ENCODE measurements at places on chromosomes 1 and 21.

DNA sequence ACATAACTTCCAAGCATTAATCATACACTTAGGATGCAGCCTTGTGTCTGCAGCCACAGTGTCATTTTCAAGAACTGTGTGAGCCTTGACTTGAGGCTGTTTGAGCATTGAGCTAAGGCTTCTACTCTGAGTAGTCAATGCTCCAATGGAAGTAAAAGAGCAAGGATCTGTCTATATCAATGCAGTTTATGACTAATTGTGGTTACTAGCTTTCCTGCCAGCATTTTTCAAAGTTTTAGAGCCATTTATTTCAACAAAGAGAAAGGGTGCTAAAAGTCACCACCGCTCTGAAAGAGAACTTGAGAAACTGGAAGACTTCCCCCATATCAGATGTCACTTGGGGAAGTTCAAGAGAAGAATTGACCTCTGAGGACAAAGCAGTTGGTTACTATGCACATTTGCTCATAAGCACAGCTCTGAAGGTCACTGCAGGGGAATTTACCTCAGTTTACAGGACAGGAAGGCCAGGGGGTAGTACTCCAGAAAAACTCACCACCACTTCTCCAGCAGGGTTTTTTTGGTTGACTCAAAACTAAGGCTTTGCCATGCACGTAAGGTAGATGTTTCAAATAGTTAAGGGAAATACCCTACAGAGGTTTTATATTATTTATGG is 24.5 kb upstream of the RGS1 start:
- DNase-seq = peak; percentile 32

DNA sequence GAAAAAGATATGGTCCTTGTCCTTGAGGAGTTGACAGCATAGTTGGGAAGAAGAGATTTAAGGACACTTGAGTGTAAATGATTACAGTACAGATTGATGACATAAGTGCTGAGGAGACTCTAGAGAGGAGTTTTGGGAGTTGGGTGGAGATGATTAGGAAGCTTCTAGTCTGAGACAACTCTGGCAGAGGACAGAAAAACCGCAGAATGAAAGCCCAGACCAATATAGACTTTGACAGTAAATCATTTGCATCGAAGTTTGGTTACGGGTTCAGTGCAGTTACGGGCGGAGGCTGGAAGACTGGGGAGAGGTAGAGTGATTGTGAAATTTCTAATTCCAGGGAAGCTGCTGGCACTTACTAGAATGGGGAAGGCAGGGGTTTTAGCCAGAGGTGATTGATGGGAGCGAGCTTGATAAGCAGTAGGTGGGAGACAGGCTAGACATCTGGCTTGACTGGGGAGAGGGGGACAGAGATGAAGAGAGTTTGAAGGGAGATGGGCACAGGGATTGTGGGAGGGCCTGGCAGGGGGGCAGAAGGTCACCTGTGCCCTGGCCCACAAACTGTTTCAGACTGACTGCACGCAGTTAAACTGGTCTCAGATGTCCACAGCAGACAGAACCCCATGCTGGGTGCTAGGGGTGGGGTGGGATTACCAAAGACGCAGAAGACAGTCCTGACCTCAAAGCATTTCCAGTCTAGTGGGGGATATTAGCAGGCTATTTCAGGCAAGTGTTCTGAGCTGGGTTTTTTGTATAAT is 20.1 kb downstream of the SH2D2A start:
- DNase-seq = no peak

GRCh38 chr1:7526196-7526866 is 244.8 kb upstream of the VAMP3 start:
- no peak for DNase-seq

GRCh38 chr1:27614625-27615344 is 10.8 kb upstream of the AHDC1 start:
- DNase-seq = no peak

- DNase-seq = no peak
These were observed 47.6 kb downstream of the TYW3 start for GRCh38 chr1:74780594-74780993.

DNA sequence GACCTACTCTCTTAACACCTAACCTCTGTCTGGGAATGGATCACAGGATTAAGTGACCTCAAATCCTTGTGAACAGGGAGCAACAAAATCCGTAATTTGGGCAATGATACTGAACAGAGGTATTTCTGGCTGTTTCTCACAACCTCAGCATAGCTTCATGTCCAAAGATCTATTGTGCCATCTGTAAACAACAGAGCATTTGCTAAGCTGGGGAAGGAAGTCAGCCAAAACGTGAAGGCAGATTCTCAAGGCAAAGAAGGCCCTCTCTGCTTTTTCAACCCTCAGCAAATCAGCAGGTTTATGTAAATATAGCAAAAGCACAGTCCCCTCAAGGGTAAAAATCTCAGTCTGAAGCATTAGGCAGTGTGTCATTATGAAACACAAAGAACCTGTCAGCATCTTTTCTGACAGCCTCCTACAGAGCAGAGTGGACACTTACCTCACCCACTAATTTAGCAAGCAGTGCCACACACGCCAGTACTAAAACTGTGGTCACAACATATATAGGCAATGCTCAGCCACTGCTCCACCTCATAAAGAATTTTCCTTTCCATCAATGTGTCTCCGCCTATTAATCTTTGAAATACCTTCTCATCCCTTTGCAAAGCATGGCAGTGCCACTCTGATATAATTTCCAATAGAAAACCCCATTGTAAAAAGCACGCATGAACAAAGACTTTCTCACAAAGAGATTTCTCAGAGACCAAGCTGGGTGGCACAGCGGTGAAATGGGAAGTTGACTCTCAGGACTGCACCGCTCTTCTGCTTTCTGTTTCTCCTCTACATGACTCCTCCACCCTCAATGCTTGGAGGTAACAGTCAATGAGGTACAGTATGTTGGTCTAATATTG is 188.0 kb downstream of the RERE start:
- DNase-seq = no peak

GRCh38 chr1:22853651-22854185 is 118.9 kb downstream of the LACTBL1 start:
- DNase-seq = no peak

GRCh38 chr1:229756666-229757065 is 130.6 kb downstream of the URB2 start:
- DNase-seq = peak; percentile 57

DNA sequence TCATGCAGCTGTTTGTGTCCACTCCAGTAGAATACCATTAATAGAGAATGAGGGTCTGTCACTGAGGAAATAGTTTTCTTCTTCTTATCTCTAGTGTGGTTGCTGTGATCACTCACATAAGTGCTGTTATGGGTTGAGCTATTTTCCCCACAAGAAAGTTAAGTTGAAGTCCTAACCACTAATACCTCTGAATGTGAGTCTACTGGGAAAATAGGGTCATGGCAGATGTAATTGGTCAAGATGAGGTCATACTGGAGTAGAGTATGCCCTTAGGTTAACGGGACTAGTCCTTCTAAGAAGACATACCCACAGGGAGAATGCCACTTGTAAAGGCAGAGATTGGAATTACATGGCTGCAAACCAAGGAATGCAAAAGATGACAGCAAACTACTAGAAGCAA is 70.5 kb upstream of the COL24A1 start:
- DNase-seq = no peak

- no peak for DNase-seq
These were observed 156.8 kb downstream of the FOXD2 start for GRCh38 chr1:47594627-47595026.

GRCh38 chr1:119204197-119204960 is 63.9 kb upstream of the WARS2 start:
- DNase-seq = no peak

DNA sequence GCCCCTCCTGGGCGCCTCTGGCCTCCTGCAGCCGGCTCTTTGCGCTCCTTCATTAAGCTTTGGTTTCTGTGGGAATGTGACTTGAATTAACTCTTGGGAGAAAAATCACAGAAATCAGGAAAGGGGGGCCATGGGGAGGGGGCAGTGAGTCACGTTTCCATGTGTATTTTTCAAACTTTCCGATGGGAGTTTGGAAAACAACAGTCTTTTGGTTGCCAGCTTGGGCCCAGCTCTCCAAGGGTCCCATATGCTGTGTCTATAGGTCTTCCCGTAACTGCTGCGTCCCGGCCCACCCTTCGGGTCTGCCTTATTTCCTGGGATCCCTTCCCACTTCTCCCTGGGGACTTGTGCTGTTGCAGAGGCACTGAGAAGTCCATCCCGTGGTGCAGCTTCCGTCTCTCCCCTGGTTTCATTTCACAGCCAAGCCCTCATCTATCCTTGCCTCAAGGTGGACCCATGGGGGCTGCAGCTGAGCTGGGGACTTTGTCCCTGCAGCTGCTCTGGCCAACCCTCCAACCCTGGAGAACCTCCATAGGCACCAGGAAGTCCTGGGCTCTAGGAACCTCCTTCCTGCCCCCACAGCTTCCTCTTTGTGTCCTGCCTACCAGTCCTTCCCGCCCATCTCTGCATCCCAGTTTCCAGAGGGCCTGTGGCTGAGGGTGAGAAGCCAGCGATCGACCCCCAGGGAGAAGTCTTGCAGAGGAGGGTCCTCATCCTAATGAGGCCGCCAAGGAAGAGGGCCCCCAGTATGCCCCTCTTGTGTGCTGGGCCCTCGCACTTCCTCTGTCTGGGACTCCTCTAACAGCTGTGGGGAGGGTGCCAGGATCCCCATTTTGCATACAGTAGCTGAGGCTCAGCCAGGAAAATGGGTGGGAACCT is 11.6 kb upstream of the LMNA start:
- no peak for DNase-seq

DNA sequence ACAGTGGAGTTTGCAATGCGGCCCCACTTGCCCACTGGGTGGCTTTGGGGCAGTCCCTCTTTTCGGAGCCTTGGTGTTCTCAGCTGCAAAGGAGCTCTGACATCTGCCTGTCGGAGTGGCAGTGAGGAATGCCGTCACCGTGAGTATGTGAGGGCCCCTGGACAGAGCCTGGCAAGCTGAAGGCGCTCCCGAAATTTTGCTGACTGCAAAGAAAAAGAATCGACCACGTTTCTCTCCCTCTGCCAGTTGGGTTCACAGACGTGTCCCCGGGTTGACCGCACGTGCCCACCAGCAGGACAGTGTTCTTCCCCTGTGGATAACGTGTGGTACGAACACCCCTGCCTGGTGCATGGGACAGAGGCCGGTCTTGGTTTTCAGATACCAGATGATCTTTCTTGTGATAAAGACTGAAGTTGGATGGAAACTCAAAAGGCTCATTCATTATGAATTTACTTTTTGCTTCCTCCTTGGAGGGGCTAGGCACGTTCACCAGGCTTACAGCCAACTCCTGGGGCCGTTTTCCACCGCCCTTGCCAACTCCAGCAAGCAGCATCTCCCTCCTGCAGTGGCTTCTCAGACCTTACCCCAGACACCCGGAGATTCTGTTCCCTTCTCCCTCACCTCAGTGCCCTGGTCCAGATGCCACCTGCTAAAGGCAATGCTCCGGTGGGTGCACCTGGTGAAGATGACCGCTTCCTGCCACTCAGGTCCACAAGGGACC is 29.7 kb downstream of the ECE1 start:
- DNase-seq = no peak

DNA sequence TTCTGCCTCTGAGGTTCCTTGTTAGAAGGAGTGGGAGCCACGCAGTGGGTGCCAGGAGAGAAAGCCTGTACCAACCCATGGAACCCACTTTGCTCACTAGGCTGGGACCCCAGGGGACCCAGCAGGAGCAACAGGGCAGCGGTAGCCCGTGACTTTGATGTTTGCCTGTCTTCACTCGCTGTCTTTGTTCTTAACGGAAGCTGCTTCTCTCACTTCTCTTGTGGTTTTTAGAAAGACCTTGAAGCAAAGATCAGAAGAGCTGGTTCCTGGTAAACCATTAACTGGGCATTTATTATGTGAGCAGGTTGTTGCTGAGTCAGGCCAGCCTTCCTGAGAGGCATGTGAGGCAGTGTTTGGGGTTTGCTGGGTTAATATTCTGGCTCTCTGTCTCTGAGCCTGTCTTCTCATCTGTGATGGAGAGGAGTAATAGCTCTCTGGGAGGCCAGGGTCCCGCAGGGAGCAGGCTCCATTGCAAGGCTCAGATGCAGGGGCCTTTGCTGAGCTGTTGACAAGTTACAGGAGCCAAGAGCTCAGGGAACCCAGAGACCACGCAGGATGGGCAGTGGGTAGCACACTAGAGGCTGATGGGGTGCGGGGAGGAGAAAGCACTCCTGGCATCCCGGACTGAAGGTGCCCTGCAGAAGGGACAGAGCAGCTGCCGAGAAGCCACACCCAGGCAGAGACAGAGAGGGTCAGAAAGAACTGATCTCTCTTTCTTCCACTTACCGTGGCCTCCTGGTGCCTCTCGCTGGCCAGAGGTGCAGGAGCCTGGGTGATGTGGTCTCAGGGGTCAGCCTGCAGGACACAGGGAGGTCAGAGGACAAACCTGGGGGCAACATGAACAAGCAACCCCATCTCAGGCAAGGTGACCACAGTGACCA is 367.5 kb upstream of the C1orf174 start:
- DNase-seq = no peak

GRCh38 chr1:156698995-156699394 is 6.4 kb downstream of the CRABP2 start:
- DNase-seq = no peak

DNA sequence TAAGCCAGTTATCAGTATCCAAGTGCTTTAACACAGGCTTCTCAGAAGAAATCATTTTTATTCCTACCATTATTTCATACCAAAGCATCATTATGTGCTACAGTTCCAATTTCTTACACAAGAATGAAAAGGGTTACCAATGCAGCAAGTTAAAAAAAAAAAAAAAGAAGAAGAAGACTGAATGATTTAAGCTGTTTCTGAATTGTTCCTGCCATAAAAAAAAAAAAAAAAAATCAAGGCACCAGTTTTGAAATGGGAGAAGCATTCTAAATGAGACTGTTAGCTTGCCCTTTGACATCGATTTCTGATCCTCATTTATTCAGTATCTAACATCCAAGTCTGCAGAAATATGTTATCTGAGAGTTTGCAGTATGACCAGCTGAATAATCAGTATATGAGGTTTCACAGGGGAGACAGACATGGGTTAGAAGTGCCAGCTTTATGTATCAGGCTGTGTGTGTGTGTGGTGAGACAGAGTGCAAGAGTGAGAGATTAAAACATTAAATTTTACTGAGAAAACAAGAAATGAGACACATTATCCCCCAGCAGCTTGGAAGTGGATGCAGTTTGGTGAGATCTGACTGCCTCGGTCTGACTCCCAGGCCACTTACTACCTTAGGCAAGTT is 105.8 kb downstream of the COLGALT2 start:
- no peak for DNase-seq

DNA sequence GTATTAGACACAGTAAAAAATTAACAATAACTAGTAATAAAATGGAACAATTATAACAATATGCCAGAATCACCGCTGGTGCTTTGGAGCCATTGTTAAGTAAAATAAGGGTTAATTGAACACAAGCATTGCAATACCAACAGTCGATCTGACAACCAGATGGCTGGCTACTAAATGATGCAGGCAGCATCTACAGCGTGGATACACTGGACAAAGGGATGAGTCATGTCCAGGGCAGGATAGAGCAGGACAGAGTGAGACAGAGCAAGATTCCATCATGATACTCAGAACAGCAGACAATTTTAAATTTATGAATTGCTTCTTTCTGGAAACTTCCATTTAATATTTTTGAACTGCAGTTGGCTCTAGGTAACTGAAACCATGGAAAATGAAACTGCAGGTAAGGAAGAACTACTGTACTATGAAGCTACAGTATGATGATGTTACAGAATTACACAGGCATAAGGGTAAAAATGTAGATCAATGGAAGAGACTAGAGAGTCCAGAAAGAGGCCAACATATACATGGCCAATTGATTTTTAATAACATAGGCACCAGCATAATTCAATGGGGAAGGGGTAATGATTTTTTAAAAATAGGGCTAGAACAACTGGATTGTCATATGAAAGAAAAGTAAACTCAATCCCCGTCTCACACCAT is 168.7 kb downstream of the RRAGC start:
- DNase-seq = no peak

Data from urothelium cell line (cell line).